Stimulated activated CD4-positive, alpha-beta T cell treated with anti-CD3 and anti-CD28 coated beads, Interleukin-15, amount 100 ng/mL, for 1 hour (primary cell): ENCODE measurements at places on chromosomes 5 and 9.

GRCh38 chr5:31214229-31214628 is 20.7 kb downstream of the CDH6 start:
- no peak for DNase-seq

GRCh38 chr9:124623966-124624734 is 117.0 kb upstream of the NR5A1 start:
- no peak for DNase-seq

GRCh38 chr5:137220523-137220927 is 278.6 kb downstream of the SPOCK1 start:
- DNase-seq, result no peak

DNA sequence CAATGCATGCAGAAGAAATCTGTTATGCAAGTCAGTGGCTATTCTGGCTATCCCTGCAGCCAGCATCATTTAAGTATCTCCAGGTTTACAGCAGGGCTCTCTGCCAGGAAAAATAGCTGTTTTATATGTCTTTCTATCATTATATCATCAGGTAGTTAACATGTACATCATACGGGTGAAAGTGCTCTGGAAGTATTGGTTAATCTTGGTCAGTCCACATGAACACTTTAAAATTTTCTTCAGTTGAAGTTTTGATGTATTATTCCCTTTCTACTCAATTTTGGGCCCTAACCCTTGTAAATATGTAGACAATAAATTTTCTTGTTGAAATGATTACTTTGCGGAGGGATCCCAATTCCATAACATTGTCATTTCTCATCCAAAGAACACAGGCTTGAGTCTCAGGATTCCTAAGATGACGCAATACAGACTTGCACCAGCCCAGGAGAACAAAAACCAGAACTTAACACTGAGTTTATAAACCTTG is 67.5 kb downstream of the SEMA6A start:
- no peak for DNase-seq

- DNase-seq, result no peak
Measured at GRCh38 chr9:114947058-114947457, 16.7 kb upstream of the TNFSF8 start.

DNA sequence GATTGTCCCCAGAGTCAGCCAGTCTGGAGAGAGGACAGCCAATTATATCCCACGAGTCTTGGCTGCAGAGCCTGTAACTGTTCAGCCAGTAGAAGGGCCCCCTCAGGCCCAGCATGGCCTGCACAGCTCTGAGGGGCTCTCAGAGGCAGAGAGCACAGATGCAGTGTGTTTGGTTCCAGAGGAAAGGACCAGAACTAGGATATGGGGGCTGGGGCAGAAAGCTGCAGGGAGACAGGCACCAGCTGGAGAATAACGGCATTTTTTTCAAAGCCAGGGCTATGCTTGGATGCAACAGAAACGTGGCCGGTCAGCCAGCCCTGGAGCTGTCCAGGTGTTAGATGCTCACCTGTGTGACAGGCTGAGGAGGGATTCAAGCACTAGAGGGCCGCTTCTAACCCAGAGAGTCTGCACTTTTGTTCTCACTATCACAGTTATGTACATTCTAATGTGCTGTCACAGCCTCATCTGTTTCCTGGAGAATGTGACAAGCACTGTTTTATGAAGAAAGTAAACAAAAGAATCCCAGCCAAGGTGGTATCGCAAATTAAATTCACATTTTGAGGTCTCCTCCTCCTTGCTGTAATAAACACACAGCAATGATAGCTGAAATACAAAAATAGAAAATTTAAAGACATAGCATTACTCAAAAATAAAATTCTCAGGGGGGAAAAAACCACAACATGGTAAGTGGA is 96.5 kb downstream of the GABBR2 start:
- no peak for DNase-seq

DNA sequence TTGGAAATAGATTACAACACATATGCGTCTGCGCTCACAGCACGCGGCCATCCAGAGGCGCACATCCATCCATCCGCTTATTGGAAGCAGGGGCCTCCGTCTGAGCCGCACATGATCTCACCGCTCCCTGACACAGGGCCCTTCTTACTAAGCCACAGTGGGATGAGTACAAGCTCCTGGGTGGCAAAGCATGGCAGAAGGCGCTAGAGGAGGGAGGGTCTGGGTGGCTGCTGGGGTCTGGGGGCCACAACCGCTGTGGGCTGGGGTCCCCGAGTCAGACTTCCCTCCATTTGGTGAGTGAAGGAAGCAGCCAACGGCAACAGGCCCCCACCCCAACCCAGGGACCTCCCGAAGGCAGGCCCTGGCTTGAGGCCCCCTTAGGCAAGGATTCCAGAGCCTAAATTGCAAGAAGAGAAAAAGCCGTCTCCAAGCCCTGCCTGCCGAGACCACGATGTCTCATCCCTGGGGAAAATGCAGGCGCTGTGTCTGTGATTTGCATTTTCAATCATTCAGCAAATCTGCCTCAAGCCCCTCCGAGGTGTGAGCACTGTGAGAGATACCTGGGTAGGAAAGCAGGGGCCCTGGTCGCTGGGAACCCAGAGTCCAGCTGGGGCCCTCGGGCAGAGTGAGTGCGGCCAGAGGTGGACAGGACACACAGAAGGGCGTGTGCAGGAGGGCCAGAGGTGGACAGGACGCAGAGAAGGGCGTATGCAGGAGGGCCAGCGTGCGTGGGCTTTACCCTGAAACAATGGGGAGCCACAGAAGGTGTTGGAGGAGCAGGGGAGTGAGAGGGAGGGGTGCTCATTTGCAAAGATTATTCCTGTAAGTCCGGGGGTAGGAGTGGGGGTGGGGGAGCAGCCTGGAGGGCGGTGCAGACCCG is 135.7 kb downstream of the OLFM1 start:
- no peak for DNase-seq

- DNase-seq, result no peak
Measured at GRCh38 chr9:125850106-125850632, 103.0 kb downstream of the PBX3 start.

GRCh38 chr5:112154940-112155686 is 264.0 kb downstream of the EPB41L4A start:
- no peak for DNase-seq

DNA sequence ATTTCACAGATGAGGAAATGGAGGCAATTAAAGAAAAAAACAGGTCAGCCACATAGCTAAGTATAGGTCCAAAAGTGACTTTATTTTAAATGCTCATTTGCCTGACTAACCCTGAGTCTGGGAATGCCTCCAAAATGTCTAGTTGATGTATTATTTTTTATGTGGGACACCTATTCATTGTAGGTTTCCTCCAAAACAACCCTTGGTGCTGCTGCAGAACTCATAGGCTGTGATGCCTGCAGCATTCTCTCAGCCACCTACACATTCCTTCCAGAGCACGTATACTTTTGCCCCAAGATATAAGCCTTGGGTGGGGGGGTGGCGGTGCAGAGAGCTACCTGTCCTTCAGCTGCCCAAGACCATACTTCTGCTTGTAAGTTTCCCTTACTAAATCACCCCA is 77.4 kb downstream of the MSX2 start:
- DNase-seq, result no peak

GRCh38 chr5:34928267-34928666 is 1.1 kb upstream of the DNAJC21 start:
- no peak for DNase-seq

DNA sequence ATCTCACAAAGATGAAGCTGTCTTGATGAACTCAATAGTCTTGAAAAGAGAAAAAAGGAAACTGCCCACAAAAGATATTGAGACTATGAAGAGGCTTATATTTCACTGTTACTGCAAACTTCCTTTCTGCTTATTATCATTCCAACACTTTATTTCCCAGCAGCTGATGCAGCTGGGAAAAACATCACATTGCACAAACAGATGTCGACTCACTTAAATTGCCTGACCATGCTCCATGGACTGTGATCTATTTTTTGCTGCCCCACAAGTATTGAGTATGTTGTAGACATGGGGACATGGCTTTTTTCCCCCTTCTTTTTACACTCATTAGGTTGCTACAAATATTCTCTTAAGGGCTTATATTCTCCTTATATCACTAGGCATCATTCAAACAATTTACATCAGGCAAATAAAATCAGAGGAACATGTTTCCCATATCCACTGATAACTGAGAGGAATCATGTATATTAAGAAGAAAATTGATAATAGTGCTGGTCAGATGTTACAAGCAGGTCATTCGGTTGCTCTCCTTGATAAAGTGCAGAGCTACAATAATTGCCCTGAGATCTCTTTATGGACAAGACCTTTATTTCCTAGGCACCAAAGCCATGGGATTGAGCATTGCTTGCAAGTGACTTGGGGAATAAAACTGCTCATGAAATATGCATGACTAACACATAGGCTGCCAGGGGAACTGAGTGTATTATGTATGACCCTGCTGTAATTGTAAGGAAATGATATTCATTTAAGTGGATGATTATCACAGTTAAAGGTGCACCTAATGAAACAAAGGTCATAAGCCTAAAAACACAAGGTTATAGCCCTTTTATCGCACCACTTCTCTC is 509.9 kb downstream of the ZNF608 start:
- no peak for DNase-seq

DNA sequence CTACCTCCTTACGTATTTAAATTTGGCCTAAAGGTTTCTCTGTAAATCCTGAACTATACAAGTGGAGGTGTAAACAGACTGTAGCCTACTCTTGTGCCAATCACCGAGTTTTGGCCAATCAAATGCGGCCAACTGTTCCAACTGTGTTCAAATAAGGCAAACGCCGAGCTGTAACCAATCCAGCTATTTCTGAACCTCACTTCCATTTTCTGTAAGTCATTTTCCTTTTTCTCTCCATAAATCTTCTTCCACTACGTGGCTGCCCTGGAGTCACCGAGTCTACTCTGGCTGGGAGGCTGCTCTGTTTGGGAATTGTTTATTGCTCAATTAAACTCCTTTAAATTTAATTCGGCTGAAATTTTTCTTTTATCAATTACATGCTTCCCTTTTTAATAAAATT is 58.4 kb downstream of the S1PR3 start:
- DNase-seq, result no peak

DNA sequence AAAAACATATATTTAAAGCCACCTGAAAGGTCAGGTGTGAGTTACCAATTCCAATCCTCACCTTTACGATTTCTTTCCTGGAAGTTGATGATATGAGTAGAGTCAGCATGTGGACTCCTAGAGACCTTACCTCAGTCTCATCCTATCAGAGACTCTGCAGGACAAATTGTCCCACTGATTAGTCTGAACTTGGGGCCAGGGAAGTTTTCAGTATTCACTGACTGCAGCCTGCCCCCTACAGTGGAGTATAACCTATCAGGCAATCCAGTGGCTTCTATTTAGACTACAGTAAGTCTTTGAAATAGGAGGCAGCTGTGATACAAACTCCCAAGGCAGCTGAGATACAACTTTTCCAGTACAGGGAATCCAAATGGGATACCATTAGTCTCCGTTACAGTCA is 449.4 kb upstream of the CDH10 start:
- no peak for DNase-seq

- no peak for DNase-seq
Measured at GRCh38 chr9:111287127-111287526, 42.9 kb downstream of the OR2K2 start.

DNA sequence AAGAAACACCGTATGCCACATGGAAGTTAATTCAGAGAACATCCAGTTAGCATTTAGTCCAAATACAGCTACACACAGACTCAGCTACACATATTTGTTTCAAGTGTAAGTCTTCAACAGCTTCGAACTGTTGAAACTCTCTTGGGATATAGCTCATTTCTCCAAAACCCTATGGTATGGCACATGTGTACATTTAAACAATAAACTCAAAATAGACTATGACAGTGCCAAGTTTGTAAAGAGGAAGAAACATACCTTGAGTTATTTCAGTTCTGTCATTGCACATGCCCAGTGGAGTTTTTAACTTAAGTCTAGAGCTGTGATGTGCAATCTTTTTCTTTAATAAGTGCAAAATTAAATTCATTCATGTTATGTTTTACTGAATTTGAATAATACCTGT is 155.1 kb upstream of the RAI14 start:
- DNase-seq, result no peak

GRCh38 chr5:173268750-173269432 is 33.9 kb upstream of the NKX2-5 start:
- no peak for DNase-seq

DNA sequence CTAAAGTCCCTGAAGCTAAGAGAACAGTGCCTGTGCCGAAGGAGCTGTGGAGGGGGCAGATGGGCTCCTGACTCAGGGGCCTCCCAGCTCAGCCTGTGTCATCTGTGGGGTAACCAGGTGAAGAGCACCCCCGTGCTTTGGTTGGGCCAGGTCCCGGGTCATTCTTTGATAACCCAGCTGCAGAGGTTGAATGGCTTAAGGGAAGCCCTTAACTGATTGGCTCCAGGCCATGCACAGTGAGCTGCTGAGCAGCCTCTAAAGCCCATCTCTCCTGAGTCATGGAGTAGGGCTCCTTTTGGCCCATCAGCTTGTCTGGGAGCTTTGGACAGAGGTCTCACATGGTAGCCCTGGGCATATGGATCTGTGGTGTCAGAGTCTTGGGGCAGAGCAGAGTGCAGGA is 28.7 kb downstream of the COL27A1 start:
- DNase-seq, result no peak

GRCh38 chr9:72583370-72583769 is 62.0 kb downstream of the TMC1 start:
- DNase-seq, result no peak

DNA sequence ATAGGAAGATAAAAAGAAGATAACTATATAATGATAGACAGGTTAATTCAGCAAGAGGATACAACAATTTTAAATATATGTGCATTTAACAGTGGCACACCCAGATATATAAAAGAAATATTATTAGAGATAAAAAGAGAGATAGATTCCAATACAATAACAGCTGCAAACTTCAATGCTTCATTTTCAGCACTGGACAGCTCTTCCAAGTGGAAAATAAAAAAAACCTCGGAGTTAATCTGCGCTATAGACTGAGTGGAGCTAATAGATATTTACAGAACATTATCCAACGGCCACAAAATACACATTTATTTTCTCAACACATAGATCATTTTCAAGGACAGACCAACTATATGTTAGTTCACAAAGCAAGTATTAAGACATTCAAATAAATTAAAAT is 1229.5 kb upstream of the CDH6 start:
- no peak for DNase-seq

DNA sequence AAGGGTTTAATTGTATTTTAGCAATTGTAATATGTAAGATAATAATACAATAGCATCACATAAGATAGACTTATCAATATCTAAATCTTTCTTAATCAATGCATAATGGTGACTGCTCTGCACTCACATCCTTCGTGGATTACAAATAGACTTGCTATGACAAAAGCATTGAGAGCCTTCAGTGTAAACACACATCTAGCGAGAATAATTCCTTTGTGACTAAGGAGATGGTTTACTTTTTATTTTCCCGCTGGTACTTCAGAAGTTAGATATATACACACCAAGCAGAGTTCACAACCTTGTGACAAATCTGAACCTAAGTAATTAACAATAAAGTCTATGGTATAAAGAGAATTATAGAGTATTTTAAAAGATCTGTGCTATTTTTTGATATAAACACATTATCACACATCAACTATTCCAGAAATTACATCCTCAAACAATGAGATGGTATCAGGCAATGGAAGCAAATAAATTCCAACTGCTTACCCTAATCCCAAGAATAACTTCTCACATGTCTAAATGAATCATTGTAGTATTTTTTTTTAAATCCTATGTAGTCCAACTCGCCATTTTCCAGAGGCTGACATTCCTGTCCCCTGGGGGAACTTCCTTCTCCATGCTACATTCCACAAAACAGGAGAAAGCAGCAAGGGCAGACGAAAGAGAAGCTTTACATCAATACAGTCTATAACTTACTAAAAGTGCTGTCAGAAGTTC is 51.2 kb downstream of the MAPKAP1 start:
- no peak for DNase-seq
